ENCODE measurements at places on chromosomes 7 and 10.

DNA sequence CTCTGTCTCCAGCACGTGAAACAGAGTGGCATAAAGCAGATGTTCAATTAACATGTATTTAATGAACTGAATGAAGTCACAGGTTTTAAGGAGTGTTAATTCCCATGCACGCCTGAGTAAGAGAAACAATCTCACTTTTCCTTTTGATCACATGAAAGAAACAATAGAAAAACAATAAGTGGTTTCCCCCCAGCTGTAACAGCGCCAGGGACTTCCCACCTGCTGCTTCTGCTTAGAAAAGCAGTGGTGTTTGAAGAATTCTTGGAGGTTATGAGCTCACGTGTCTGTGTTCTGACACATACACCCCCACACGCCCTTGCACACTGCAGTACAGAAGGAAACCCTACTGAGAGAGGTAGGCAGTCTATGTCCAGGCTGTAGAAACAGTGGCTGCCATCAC is 51.3 kb upstream of the FRMD4A start:
- DNase-seq = peak; percentile 59

DNA sequence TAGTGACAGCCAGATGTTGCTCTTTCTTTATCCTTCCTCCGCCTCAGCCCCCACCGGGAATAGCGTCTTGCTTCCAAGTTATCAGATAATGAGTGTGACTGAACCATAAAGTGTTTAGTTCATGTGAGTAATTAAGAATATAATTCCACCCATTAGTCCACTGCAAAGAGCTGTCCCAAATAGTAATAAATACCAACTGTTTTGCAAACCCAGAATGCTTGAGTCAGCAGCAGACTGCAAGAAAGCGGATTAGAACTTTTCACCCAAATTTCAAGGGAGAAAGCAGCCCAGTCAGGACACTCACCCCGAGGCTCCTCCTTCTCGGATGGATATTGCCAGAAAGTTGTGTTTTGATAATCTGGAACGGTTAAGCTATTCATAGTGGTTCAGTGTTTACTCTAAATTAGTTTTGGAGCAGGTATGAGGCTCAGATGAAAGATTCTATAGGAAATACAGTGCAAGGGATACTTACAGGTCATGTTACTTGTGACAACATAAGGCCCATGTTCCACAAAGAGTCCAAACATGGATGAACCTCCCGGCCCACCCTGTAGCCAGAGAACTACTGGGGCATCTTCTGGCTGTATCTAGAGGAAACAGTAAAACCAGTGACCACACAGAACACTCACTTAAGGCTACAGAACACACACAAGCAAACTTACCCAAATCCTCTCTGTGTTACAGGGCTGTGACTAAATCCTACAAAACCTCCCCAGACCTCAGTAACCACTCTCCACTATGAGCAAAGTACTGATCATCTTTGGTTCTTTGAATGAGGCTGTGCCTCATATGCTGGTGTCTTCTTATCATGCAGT is 50.5 kb downstream of the CPVL start:
- no peak for DNase-seq

DNA sequence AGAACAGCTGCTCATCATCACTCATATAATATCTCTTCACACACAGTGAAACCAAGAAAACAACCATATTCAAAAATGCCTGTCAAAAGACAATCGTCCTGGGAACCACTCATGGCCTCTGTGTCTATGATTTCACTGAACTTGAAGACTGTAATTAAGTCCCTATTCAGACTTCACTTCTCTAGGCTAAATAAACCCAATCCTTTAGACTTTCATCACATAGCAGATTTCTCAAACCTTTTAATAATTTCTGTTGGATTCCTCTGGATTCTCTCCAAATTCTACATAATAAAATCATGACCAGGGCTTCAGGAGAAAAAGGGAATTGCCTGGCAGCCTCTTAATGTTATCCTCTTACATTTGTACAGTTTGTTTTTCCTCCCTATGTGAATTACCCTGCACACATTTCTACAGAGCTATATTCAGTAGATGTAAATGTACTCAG is 201.1 kb downstream of the LRRN3 start:
- no peak for DNase-seq

- DNase-seq = no peak
Measured at GRCh38 chr10:52775132-52775647, 2.6 kb upstream of the MBL2 start.

- DNase-seq = no peak
Measured at GRCh38 chr10:101284101-101284743, 55.0 kb upstream of the LBX1 start.

GRCh38 chr7:142799437-142799835 is 28.7 kb downstream of the PRSS2 start:
- DNase-seq = no peak

- DNase-seq = no peak
Measured at GRCh38 chr7:26305869-26306665, 14.4 kb downstream of the SNX10 start.

GRCh38 chr7:4692055-4692454 is 10.0 kb downstream of the FOXK1 start:
- DNase-seq = no peak

DNA sequence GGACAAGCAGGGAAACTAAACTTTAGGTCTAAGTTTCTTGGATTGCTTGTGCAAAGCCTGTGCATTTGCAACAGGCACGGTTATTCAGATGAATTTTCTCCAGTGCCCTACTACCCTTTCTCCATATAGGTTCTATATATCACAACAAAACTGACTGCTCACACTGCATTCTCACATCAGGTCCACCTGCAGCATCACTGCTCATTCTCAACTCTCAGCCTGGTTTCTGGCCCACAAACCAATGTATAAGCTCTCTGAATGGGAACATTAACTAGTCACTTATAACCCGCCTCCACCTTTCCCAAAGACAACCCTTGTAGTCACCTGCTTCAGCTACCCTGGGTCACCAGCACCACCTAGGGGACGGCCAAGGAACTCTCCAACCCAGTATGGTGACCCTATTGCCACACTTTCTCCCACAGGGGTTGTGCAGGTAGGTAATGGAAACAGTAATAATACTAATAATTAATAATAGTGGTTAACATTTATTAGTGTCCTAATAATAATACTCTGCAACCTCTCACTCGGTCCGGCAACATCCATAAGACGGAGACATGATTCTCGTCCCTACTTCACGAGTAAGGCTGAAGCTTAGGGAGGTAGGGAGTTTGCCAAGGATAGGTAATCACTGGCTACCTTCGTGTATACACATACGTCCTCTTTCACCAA is 97.3 kb downstream of the CLEC2L start:
- DNase-seq = peak; percentile 32

- DNase-seq = no peak
Measured at GRCh38 chr7:45979275-45980180, 58.5 kb upstream of the IGFBP3 start.

- no peak for DNase-seq
Measured at GRCh38 chr10:129110780-129111179, 356.3 kb upstream of the MGMT start.

DNA sequence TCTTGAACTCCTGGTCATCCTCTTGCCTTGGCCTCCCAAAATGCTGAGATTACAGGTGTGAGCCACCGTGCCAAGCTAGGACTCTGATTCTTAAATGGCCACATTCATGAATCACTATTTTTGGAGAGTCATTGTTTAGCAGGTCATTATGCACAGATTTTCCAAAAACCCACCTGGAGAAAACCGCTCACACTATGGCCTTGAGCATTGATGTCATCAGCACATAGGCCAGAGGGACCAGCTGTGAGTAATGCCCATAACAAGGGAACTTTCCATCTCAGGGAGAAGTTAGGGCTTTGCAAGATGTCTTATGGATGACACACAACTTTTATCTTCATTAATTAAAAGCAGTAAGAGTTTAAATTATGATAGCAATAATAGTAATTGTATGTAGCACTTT is 86.4 kb upstream of the KIF5B start:
- DNase-seq = no peak

DNA sequence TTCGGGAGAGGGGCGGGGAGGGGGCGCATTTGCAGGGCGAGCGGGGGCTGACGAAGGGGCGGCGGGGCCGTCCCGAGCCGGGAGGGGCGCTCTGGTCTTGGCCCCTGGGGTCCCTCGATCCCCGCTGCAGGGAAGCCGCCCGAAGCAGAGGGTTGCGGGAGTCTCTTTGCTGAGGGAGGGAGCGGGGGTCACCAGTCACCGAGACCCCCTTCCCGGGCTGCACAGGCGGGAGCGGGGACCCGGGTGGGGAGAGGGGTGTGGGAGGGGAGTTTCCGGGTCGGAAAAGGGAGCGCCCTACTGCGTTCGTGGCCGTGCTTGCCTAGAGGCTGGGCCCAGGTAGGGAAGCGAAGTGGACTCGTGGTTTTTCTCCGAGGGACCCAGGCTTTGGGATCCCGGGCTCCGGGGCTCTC is 422 bp downstream of the AP1S1 start:
- DNase-seq = no peak

GRCh38 chr7:150744041-150744656 is 6.9 kb downstream of the GIMAP5 start:
- peak; percentile 19 for DNase-seq
